ENCODE measurements at places on chromosomes 3 and 15.

- DNase-seq: no peak
These were observed 38.3 kb upstream of the IQCF6 start for GRCh38 chr3:51817375-51817774.

DNA sequence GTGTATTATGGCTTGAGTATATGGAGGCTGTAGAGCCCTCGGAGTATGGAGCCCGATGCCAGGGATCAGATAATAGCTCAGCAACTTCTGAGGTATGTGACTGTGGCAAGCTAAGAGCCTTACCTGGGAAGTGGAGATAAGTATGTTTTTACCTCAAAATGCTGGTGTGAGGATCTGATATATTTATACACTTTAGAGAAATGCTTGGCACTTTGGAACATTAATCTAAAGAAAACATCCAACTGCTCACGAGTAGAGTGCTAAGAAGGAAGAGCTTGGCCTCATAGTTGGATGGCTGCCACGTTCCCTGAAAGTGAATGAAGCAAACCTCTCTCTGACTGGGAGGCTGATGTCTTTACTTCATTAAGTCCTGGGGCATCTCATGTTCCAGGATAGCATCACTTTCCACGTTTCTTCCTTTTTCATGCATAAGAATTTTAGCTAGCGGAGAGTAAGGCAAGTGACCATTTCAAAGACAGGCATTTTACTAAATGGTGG lies 58.9 kb upstream of the GOLGA8J start:
- DNase-seq: no peak

GRCh38 chr3:177065285-177066033 lies 131.8 kb downstream of the TBL1XR1 start:
- DNase-seq: no peak

GRCh38 chr15:80891006-80891405 lies 98.6 kb downstream of the MESD start:
- DNase-seq: no peak

DNA sequence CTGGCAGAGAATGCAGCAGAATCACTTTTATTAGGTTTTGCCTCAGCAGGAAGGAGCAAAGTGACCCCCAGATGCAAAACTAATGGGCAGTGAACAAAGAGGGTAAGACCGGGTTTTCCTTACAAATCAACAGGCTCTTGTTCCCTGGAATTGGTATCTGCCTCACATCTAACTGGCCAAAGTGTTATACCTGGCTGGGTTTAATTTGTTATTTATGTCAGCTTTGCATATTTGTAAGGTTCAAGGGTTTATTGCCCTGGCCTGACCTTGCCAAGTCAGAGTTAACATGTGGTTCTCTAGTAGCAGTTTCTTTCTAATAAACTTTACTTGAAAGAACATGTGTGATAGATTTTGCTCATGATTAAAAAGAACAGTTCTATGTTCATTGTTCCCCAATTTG lies 431.7 kb upstream of the NR2F2 start:
- no peak for DNase-seq
